ENCODE measurements at places on chromosomes 5 and 9. TPM values are rescaled to one million over a fixed set of nuclear protein-coding genes. Genes with fewer than 3 reads are reported as not detected.
A peak's percentile ranks its signal among the peaks of the same experiment; 100 is the strongest.

- no peak overlapping the region for H3K27ac ChIP-seq
- no peaks in the 10 kb centered on the region for H3K36me3 ChIP-seq
- no peaks in the 10 kb centered on the region for H3K27me3 ChIP-seq
- H3K4me1 ChIP-seq = no peaks in the 10 kb centered on the region
- H3K4me3 ChIP-seq = no peak overlapping the region
These were observed 803.1 kb upstream of the WWC1 start for GRCh38 chr5:167488371-167488770.

DNA sequence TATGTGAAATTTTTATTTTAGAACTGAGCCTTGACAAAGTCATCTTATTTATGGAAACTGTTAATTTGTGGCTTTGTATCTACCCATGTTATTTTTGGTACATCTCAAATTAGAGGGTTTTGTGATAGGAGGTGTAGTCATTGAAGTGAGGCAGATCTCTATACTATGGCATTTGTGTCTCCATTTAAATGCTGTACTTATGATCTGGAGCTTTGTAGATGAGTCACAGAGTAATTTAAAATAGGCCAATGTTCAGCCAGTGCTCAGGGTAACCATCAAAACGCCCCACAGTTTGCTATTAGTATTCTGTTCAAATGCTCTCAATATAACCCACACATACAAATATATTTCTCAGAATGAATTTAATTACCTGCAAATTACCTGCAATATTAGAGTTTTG, 351.5 kb upstream of the KLF9 start:
- H3K4me3 ChIP-seq = no peak overlapping the region
- no peaks in the 10 kb centered on the region for H3K27me3 ChIP-seq
- H3K27ac ChIP-seq = no peak overlapping the region

GRCh38 chr9:113349445-113350094, at the start of gene BSPRY:
TSS of gene BSPRY (plus strand) at chr9:113349541. CDS start at chr9:113349580, 39 bp downstream.
- no peak for DNase-seq
- peaks cover 19% of the 10 kb centered on the region for H3K4me1 ChIP-seq
- H3K27ac ChIP-seq = peak within 1 kb of the TSS; percentile 33
- no peaks in the 10 kb centered on the region for H3K36me3 ChIP-seq
- peak within 1 kb of the TSS; percentile 66 for H3K4me3 ChIP-seq

GRCh38 chr9:18662320-18662719, 188.4 kb downstream of the ADAMTSL1 start:
- no peak overlapping the region for H3K4me3 ChIP-seq
- no peak overlapping the region for H3K27ac ChIP-seq
- no peaks in the 10 kb centered on the region for H3K36me3 ChIP-seq
- no peaks in the 10 kb centered on the region for H3K4me1 ChIP-seq

GRCh38 chr5:20360263-20360662, 372.3 kb upstream of the CDH18 start:
- no peak for DNase-seq
- no peaks in the 10 kb centered on the region for H3K4me1 ChIP-seq
- no peak overlapping the region for H3K27ac ChIP-seq
- H3K36me3 ChIP-seq = no peaks in the 10 kb centered on the region

RGS7BP gene
- not detected for total RNA-seq

C5orf22 gene
- total RNA-seq = 24.9 TPM

BARHL1 gene
- not detected for total RNA-seq

SMIM33 gene
- not detected for total RNA-seq

DOCK8 gene
- total RNA-seq = 100 TPM
